Stimulated activated CD4-positive, alpha-beta T cell treated with anti-CD3 and anti-CD28 coated beads, Interleukin-12 subunit alpha, Interleukin-12 subunit beta, amount 100 ng/mL, for 24 hours (primary cell): ENCODE measurements at places on chromosomes 6 and 20.

DNA sequence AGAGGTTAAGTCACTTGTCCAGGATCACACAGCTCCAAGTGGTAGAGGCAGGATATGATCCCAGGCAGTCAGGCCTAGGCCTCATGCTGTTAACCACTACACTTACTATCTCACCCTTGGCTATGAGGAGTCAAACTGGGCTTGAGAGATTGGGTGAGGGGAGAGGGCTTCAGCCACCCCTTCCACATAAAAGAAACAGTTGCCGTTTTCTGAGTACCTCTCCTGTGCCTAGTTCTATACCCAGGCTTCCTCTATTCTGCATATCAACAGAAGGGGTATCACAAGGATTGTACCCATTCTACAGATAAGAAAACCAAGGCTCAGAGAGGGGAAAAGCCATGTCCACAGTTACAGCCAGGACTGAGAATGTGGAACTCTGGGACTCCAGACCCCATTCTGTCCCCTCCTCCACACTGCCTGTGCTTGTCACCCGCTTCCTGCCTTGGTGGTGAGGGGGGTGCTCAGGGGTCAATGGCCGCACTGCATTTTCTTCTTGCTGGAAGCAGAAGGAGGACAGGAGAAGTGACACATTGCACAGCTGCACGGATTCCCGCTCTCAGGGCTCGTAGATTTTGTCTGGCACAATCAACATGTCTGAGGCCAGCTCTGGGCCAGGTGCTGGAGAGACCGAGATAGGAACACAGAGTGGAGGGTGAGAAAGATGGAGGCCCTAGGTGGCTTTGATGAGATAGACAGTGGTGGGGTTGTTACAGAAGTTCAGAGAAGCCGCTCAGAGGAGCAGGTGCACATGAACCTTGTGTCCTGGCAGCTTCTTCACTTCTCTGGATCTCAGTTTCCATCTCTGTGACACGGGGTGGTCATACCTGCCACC lies 108.4 kb upstream of the PTPN1 start:
- no peak for DNase-seq

DNA sequence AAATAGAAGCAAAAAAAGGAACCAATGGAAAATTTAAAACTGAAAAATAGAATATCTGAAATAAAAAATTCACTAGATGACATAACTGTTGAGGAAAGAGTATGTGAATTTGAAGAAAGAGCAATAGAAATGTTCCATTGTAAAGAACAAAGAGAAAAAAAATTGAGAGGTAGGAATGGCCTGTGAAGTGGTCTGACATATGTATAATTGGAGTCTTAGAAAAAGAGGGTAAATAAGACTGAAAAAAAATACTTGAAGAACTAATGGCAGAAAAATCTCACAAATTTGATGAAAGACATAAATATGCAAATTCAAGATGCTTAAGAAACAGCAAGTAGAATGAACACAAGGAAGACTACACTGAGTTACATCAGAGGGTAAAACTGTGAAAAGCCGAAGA lies 93.4 kb downstream of the QKI start:
- DNase-seq, result no peak

GRCh38 chr20:25051386-25052155 lies 6.4 kb downstream of the ACSS1 start:
- DNase-seq, result no peak

GRCh38 chr6:43716099-43716498 lies 28.5 kb upstream of the MRPS18A start:
- DNase-seq, result no peak
